ENCODE measurements at places on chromosomes 7 and 10.

GRCh38 chr7:116227678-116228239 lies 17.4 kb downstream of the TES start:
- no peak for DNase-seq

DNA sequence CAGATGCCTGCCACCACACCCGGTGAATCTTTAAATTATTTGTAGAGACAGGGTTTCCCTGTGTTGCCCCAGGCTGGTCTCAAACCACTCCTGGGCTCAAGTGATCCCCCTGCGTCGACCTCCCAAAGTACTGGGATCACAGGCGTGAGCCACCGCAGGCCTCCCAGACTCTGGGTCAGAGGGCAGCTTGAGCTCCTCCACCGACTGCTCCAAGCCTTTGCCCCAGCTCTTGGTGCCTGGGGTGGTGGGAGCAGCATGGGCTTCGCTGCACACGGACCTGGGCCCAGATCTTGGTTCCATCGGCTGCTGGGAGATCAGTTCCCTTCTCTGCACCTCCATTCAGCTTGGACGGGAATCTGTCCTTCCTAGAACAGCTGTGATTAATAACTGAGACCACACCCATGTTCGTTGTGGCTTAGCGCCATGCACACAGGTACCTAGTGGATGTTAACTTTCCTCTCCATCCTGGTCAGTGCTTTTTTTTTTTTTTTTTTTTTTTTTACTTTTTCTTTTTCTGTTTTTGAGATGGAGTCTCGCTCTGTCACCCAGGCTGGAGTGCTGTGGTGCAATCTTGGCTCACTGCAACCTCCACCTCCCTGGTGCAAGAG lies 125.3 kb downstream of the CUX1 start:
- no peak for DNase-seq

GRCh38 chr10:19426034-19426433 lies 377.4 kb downstream of the MALRD1 start:
- no peak for DNase-seq

GRCh38 chr7:94300176-94300835 lies 94.4 kb upstream of the COL1A2 start:
- no peak for DNase-seq

DNA sequence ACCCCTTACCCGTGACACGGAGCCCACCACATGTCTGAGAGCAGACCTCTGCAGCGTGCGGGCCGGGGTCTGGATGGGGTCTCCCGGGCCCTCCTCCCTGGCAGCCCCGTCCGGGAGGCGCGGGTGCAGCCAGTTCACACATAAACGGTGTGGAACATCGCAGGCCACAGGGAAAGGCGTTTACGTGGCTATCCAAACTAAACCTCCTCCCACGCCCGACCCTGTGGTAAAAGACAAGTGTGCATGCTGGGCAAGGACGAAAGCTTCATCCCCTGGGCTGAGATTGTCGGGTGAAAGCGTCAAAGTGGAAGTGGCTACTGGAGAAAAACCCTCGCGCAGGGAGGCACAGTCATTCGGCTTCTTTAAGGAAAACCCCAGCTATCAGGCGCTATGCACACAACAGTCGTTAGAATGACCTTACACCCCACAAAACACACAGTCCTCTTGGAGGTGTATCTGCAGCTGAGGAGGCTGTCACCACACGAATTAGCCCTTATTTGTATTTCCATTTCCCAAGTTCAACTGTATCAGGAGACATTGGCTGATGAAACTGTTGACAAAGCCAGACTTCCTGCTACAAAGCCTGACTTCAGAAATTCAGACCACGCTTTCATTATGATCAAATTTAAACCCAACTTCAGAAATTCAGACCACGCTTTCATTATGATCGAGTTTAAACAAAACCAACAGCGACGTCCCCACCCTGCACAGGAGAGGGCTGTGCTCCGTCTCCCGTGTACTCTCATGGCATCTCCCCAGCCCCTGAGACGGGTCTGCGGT lies 15.3 kb downstream of the GPER1 start:
- peak; percentile 14 for DNase-seq

DNA sequence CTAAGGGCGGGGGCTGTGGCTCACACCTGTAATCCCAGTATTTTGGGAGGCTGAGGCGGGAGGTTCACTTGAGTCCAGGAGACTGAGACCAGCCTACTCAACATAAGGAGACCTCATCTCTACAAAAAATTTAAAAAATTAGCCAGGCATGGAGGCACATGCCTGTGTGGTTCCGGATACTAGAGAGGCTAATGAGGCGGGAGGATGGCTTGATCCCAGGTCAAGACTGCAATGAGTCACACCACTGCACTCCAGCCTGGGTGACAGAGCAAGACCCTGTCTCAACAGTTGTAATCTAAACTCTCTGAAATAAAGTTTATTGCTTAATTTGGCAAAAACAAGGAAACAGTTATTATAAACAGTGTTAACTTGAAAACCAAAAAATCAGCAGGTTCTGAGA lies 123.3 kb downstream of the USP6NL start:
- no peak for DNase-seq

- DNase-seq: no peak
Observed at GRCh38 chr10:32979041-32979440, 21.0 kb upstream of the ITGB1 start.

DNA sequence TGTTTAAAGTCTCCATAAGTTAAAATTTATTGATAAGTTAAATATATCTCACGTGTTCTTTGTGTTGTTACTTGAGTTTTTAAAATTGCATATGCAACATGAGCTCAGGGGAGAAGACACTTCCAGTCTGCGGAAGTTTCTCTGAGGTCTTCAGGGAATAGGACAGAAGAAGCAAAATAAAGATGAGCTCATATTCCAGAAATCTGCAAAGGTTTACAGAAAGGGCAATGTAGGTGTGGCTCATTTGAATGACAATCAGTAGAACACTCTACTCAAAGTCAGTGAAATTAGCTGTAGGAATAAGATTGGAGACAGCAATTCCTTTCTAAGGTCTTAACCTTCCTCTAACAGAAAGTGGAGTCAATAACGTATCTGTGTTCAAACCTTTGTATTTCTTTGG lies 53.7 kb downstream of the CACNA2D1 start:
- DNase-seq: no peak

GRCh38 chr7:17912536-17913235 lies 27.6 kb downstream of the SNX13 start:
- DNase-seq: no peak

DNA sequence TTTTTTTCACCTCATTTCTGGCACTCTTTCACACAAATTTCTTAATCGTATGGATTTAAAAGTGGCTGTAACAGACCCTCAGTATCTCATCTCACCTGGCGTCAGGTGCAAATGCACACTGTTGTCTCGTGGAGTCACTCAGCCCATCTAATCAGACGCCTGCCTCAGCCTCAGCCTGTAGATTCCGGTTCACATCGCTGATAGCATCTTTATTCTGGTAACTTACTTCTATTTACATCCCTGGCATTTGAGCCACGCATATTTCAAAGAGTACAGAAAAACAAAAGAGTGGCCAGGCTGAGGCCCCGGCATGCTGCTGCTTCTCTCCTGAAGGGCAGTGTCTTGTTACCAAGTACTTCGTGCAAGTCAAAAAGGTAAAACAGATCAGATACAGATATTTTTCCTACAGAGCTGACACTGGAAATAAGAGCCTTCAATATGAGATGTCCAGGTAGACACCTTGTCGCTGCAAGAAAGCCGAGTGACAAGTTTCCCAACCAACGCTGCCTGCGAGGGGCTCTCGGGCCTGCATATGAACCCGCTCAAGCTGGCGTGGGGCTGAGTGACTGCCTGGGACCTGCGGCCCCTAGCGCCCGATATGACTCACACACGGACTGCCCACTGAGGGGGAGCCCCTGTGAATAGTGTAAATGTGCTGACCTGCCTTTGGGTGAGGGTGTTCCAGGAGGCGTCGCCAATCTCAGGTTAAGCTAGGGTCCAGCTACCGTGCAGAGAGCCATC lies 4.3 kb downstream of the VIPR2 start:
- DNase-seq: no peak

DNA sequence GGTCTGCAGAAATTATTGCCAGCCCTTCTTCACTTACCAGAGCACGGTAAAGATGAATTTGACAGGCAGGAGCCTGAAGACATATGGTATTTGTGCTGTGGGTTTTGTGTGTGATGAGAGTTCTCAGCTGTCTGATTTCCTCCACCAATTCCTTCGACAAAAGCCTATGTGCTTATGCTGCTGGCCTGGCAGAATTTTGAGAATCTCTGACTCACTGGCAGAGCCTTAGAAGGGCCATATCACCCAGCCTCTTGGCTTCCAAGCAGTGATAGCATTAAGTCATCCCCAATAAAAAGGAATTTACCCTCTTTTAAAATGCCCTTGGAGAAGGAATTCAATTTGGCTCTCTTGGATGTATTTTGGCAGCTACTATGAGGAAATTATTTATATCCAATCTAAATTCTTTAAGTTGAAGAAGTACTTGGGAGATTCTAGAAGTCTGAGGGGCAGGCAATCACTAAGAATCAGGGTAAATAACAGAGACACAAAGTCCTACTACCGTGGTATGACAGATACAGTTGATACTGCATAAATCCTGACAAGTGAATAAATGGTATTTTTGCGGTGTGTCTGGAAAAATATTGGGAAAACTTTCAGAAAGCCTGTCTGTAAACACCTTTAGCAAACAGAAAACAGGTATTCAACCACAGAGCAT lies 68.6 kb upstream of the EFCAB10 start:
- no peak for DNase-seq

DNA sequence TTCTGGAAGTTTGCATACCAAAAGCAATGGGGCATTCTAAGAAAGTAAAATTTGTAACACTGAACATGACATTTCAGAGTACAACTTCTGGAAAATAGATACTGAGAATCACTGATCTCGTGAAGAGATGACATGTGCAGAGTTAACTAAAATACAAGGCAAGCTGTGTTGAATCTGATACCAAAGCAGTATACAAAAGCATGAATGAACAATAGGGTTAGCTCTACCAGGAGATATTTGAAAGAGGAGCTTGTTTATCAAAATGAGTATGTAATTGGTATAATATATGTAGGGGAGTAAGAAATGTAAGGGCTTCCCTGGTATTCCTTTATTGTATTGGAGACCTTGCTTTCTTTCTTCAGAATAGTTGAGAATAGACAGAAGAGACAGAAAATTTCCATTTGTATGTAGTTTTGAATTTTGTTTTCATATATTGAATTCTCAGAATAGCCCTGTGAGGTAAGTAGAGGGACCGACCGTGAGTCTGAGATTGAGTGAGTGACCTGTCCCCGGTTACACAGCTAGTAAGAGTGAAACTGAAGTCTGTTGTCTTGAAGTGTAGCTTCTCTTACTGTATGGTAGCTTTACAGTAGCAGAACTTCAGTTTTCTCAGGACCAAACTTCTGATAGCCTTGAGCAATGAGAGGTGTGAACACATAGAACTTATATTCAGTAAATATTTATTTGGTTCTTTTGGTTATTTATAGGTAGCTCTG lies 5.0 kb downstream of the HBP1 start:
- no peak for DNase-seq

GRCh38 chr7:43590862-43591557 lies 8.1 kb downstream of the STK17A start:
- DNase-seq: peak; percentile 24

DNA sequence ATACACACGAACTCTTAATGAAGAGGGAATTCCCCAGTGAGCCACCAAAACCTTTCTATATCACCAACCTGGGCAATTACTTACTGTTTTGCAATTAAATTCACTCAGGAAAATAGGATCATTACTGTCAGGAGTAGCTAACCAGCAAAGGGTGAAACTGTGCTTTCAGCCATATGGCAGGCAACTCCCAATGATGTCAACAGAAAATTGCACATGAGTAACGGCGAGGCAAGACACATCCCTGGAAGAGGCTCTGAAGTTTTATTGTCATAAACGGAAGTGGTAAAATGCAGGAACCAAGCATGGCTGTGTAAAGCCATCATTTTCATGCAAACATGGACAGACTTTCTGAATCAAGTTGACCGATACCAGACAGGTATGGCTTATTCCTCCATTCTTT lies 548.9 kb upstream of the AUTS2 start:
- no peak for DNase-seq

- DNase-seq: peak; percentile 22
Observed at GRCh38 chr10:133442191-133442966, 11.4 kb upstream of the SCART1 start.

- DNase-seq: no peak
Observed at GRCh38 chr7:79854621-79855020, 280.0 kb upstream of the GNAI1 start.

GRCh38 chr7:54161621-54162020 lies 380.6 kb upstream of the VSTM2A start:
- DNase-seq: no peak

DNA sequence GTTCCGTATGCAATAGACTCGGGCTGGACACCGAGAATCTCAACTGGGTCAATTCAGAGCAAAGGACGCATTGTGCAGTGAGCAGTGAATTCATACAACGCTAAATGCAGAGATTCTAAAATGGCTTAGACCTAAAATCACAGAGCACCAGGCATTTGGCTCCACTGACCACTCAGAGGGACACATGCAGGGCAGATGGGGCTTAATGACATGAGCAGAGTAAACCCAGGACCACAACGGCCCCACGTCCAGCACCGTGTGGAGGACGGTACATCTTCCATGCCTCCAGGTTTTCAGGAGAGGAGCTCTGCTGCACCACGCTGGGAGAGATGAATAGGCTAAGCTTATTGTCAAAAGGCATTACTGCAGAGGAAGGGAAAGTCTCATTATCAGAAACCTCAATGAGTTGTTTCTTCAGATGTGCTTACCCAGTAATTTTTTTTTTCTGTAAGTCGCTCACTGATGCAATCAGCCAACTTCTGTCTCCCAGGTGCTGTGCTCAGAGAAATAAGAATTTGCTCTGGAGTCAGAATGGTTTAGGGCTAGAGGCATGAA lies 555.0 kb downstream of the PTPRN2 start:
- no peak for DNase-seq

DNA sequence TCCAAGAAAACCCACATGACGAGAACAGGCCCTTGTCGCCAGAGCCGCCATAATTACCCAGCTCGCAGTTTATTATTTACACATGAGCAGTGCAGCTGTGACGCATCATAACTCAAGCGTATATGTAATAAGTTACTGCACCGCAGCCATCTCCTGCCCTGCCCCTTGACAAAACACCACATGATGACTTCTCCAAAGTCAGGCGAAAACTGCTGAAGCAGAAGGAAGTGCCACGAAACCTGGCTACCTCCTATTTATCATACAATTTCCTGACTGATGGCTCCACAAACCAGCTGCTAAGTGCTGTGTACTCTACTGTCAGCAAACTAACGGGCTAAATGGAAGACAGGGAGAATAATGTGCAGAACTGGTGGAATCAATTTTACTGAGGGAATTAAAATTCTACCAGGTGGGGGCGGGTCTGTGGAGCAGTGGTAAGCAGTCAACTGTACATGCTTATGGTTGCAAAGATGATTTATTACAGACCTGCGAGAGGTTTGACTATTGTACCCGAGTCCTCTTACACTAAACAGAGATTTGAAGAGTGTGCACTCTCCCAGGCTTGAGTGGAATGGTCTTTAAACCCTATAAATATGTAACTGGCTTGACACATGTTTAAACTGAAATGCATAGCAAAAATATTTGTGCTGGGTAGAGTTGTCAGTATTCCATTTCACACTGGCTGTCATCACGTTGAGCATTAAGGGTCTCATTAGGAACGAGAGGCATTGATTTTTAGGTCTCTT lies 156.0 kb downstream of the GLI3 start:
- DNase-seq: no peak

- no peak for DNase-seq
Observed at GRCh38 chr10:62058896-62059216, 157.4 kb downstream of the ARID5B start.

Measured in stimulated activated naive CD4-positive, alpha-beta T cell treated with Interleukin-2 at 50 U/mL for 16 hours (primary cell).